Hematopoietic multipotent progenitor cell (in vitro differentiated cells): ENCODE measurements at places on chromosomes 16 and 17.

GRCh38 chr17:75856062-75856756, 1.1 kb upstream of the WBP2 start:
- no peak for DNase-seq

GRCh38 chr16:17448640-17449638, 21.8 kb downstream of the XYLT1 start:
- DNase-seq = peak; percentile 52

DNA sequence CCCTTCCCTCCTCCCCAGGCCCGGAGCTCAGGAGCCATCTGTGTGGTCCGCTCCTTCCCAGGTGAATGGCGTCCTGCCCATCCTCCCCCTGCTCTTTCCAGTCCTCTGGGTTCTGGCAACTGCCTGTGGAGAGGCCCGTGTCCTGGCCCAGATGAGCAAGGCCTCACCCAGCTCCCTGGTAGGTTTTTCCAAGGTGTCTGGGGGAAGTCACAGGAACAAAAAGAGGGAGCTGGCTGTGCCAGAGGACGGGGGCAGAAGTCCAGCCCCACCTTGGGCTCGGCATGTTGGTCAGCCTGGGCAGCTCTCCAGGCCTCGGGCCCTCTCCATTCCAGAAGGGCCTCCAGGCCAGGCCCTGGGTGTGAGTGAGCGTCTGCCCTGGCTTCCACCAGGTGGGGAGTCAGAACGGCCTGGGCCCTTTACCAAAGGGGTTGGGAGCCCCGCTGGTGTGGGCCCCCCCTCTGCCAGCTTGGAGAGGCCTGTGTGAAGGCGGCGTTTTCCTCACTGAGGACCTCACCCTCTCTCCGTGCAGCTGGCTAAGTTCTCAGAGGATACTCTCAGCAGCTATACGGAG, 25.1 kb downstream of the CASKIN2 start:
- no peak for DNase-seq

- peak; percentile 34 for DNase-seq
These were observed 7.9 kb upstream of the MFSD6L start for GRCh38 chr17:8806926-8807550.

- DNase-seq = no peak
These were observed 57.7 kb downstream of the SRL start for GRCh38 chr16:4184038-4184702.

GRCh38 chr17:9079461-9080103, 58.3 kb downstream of the NTN1 start:
- peak; percentile 9 for DNase-seq

- no peak for DNase-seq
These were observed 251.6 kb downstream of the KCNJ2 start for GRCh38 chr17:70420861-70421445.
